ENCODE measurements at places on chromosomes 2 and 18.

DNA sequence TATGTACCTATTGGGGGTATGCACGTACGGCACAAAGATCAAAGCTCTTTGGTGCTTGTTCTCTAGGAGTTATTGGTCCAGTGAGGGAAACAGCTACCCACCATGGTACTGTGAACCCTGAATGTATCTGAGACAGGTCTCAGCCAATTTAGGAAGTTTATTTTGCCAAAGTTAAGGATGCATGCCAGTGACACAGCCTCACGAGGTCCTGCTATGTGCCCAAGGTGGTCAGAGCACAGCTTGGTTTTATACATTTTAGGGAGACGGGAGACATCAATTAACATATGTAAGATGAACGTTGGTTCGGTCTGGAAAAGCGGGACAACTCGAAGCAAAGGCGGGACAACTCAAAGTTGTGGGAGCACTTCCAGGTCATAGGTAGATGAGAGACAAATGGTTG lies 75.8 kb downstream of the SOWAHC start:
- DNase-seq, result no peak

GRCh38 chr2:109613922-109614714 lies at the start of the genes SEPTIN10 and SOWAHC:
Gene SEPTIN10 (minus strand): TSS chr2:109613966. CDS start chr2:109613827, 139 bp downstream.
Gene SOWAHC (plus strand): TSS chr2:109614364. CDS start chr2:109614490, 126 bp downstream.
- peak; percentile 82 for DNase-seq

DNA sequence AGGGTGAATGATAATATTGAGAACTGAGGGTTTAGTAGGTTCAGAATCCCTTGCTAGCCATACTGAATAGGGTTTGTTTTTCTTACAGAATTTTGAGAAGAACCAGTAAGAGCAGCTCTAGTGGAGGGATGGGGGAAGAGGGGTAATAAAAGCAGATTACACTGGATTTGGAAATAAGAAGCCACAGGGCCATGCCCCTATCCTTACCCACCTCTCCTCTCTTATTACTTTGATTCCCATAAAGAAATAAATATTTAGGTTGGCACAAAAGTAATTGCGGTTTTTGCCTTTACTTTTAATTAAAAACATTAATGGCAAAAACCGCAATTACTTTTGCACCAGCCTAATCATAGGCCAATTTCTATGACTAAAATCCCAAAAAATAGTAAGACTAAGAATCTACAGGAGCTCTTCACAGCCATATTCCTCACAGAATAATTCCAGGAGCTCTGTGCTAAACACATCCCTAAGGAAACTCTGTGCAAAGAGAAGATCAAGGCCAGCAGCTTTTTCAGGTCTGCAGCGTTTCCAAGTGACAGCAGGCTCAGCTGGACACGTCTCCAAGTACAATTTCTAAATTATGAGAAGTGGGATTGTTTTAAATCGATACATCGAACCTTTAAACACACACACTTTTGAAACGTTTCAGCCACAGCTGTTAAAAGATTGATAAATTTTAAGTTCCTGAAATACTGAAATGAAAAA lies 58.4 kb upstream of the RTN4 start:
- no peak for DNase-seq

GRCh38 chr2:120301284-120301683 lies 44.7 kb upstream of the INHBB start:
- no peak for DNase-seq

GRCh38 chr18:58103339-58103985 lies 59.4 kb downstream of the NEDD4L start:
- DNase-seq, result no peak

Measured in occipital lobe (tissue), 3 donors.